ENCODE measurements at places on chromosomes 3 and 15. TPM values are rescaled to one million over a fixed set of nuclear protein-coding genes. Genes with fewer than 3 reads are reported as not detected.

AMIGO3 gene
- 1.2 TPM for polyA plus RNA-seq

COMMD4 gene
- 42.5 TPM for polyA plus RNA-seq

- no peak for DNase-seq
Measured at GRCh38 chr3:42697289-42698051, 5.1 kb downstream of the HHATL start.

- no peak for DNase-seq
Measured at GRCh38 chr15:79956354-79956939, 14.5 kb downstream of the BCL2A1 start.
